ENCODE measurements at places on chromosomes 6 and 20.

- no peak for DNase-seq
These were observed 98.5 kb downstream of the HDGFL1 start for GRCh38 chr6:22667855-22668254.

- no peak for DNase-seq
These were observed 5.3 kb upstream of the EPPIN start for GRCh38 chr20:45552456-45552855.

- no peak for DNase-seq
These were observed 5.7 kb upstream of the PXDC1 start for GRCh38 chr6:3757241-3757641.

DNA sequence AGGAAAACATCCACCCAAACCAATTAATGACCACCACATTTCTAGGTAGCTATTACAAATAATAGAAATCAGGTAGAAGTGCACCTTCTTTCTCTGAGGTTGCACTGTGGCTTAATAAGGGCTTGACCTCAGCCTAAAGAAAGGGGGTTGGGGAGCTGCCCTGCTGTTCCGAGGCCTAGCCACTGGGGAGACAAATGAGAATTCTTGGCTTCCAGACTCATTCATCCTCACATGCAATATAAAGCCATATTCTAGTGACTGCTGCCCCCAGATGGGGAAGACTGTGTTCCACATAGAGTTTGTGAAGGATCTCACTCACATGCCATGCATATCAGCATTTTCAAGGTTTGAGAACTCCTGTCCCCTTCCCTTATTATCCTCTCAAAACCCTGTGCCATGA, 22.9 kb downstream of the SAYSD1 start:
- DNase-seq = no peak

DNA sequence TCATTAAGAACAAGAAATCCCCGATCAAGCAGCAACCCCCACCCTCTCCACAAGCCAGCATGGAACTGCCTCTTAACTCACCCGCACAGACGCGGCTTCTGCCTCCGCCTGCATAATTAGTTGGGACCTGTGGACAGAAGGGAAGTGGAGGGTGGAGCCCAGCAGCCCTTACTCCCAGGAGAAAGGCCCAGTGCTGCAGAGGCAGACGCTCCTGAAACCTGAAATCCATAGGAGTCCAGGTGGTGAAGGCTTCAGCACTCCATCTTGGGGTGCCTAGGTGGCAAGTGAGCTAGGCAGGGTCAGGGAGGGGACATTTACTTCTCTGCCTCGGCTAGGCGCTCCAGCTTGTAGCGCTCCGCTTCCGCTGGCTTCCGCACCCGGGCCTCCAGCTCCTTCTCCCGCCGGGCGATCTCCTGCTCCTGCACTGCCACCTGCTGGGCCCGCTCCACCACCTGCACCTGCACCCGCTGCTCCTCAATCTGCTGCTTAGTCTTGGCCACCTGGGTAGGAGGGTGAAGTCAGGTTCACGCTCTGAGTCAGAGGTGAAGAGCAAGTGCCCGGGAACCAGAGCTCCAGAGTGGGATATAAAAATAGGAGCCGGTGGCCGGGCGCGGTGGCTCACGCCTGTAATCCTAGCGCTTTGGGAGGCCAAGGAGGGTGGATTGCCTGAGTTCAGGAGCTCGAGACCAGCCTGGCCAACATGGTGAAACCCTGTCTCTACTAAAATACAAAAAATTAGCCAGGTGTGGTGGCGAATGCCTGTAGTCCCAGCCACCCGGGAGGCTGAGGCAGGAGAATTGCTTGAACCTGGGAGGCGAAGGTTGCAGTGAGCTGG, 10.7 kb downstream of the TUBB start:
- DNase-seq = peak; percentile 87

DNA sequence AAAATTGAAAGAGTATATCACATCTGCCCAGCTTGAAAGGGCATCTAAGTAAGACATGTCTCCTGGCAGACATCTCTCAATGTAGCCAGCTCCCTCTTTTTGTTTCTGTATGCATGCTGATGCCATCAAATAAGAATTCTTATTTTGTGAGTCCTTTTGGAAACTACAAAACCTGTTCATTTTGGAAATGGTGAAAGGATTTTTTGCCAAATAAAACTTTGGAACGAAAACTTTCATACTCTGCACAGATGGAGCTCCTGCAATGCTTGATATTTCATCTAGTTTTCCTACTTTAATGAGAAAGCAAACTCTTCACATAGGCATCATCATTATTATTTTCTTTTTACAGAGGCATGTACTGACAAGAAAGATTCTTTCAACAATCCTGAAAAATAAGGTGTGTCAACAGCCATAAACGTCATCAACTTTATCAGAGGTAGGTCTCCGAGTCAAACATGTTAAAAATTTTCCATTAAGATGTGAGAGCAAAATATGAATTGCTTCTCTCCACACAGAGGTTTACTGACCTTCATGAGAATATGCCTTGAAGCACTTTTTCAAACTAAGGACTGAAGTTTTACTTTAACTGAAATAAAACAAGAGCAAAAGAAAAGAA, 26.2 kb upstream of the CMTR1 start:
- no peak for DNase-seq

DNA sequence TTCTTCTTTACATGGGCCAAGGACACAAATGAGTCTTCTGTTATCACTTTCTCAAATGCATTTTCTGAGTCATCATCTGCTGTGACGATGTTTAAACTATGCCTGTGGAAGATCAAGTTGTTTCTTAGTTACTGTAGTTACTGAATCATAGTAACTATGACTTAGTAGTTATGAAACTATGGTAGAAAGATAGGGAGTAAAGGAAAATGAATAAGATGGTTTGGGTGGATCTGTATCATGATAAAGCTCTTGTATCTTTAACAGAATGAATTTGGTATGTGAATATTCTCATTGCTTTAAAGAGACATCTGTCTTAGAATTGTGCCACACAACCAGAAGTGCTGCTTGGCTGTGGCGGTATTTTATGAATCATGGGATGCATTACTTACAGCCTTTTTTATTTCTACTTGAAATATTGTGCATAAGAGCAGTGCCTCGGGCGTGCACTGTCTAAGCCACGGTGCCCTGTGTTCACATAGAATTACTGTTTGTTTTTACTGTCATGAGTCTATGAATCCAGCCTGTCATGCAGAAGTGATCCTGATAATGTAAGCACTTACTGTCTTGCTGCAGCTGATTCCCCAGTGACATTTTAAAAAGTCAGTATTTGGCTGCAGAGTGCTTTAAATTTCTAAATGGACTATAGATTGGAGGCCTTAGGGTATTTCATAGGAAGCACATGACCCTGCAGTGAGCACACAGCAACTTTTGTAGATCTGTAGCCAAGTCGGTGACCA, 215.2 kb downstream of the TMEM242 start:
- DNase-seq = no peak

DNA sequence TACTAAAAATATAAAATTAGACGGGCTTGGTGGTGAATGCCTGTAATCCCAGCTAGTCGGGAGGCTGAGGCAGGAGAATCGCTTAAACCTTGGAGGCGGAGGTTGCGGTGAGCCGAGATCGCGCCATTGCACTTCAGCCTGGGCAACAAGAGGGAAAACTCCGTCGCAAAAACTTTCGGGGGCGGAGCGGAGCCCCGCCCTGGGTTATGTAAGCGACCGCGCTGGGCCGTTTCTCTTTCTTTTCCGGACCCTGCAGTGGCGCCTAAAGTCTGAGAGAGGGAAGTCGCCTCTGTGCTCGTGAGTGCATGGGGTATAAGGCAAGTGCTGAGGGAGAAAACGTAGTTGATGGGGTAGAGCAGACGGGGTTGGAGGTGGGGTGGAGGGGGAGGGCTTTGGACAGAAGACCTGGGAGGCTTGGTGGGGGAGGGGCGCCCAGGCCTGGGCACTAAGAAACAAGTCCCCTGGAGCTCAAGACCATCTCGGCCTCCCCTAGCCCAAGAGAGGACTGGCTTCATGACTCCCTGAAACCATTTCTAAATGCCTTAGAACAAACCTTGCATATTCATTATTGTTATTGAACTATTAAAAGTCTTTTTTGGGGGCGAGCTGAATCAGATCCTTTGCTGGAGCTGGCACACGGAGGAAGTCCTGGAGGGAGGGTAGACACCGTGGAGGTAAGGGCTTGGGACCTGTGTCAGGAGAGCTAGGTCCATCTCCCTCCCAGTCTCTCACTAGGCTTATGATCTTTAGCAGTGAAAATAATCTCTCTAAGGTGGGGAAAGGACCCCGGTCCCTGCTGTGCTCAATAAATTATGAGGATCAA, 2.7 kb upstream of the MICA start:
- DNase-seq = peak; percentile 73

GRCh38 chr6:33313105-33313708, 671 bp downstream of the TAPBP start:
- DNase-seq = peak; percentile 65

DNA sequence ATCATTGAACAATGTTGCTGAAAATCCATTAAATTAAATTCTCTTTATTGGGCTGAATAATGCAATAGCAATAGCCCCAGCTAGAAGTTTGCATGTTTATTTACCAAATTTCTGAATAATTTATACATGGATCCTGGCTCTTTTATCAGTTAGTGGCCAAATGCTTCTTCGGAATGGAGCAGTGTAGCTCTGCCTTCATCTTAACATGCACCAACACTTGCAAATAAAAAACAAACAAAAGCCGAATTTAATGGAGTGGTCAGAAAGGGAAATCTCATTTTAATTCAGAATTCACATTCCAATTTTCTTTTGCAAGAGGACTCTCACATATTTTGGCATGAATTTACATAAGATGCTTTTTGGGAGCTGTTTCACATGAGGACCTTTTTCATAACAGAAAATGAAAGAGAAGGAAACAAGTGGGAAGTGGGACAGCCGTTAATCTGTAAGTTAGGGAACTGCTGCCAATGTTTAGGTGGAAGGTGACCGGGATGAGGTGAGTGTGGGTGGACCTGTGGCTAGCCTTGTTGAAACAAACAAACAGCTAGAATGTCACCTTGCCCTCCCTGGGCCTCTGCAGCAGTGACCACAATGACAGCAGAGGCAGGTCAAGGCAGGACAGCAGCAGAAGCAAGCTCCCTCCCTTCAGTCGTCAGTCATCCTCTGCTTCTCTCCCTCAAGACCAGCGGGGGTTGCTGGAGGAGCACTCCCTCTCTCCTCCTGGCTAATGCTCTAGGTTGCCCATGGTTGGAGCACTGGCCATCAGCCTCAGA, 73.2 kb downstream of the INSM1 start:
- no peak for DNase-seq

GRCh38 chr20:49549801-49550551, 18.0 kb downstream of the PTGIS start:
- no peak for DNase-seq

- no peak for DNase-seq
These were observed 51.4 kb upstream of the TNFAIP3 start for GRCh38 chr6:137815692-137816091.

DNA sequence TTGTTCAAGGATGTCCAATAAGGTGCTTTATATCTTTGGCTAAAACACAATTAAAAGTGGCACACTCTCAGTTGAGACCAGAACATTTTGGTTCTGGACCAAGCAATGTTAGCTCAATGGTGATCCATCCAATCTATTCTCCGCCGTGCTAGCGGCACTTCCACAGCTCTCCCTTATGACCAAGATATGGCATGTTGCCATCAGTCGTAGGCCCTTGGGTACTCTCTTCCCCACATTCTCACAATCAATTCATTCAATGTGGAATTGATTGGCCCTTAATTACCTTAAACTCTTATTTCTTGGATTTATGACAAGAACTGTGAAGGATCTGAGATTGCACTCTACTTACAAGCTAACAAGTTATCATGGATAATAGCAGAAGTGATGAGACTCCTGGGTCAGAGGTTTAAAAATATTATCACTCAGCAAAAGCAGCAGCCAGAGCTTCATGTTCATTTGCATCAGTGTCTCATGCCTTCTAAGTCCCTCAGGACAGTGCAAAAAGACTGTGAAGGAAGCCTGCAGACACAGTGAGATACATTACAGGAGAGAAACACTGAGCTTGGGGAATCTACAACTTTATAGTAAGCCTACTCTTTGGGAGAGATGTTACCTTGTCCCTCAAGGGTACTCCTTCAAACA, 80.0 kb upstream of the ARG1 start:
- no peak for DNase-seq

DNA sequence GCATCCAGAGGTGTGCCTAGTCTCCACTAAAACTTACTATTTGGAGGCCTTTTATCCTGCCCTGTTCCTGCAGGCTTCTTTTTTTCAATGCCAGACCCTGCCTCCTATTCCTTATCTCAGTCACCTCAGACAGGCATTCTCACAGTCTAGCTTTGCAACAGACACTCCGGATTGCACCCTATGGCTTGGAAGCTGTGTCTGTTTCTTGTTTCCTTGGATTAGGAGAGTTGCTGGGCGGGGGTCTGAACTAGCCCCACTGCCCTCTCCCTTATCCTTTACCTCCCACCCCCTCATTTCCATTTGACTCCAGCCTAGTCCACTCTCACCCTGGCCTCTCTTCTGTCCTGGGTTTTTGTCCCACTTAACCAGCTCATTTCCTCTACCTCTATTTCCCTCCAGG, 228.1 kb upstream of the CITED2 start:
- no peak for DNase-seq

GRCh38 chr20:24211972-24212371, 223.4 kb upstream of the GGTLC1 start:
- DNase-seq = no peak

GRCh38 chr6:165986914-165987482, 180.7 kb downstream of the TBXT start:
- no peak for DNase-seq

- peak; percentile 65 for DNase-seq
These were observed 96.5 kb downstream of the MMS22L start for GRCh38 chr6:97186416-97186999.

DNA sequence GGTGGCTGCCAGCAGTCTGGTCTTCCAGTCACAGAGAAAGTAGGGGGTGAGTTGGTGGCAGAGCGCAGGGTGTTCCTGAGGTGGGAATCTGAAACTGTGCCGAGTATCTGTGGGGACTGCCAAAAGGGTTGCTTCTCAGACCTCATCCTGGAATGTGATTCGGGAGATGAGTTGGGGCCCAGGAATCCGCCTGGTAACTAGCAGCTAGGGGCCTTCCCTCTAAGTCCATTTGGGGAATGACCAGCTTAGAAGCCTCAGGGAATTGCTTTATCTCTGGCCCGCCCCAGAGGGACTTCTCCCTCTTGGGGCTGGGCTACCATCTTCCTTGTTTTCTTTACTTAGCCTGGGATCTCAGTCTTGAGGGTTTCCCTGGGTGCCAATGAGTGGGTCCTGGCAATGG, 49.6 kb downstream of the MOCS1 start:
- DNase-seq = no peak

GRCh38 chr6:109834595-109835437, 143.3 kb upstream of the GPR6 start:
- no peak for DNase-seq

DNA sequence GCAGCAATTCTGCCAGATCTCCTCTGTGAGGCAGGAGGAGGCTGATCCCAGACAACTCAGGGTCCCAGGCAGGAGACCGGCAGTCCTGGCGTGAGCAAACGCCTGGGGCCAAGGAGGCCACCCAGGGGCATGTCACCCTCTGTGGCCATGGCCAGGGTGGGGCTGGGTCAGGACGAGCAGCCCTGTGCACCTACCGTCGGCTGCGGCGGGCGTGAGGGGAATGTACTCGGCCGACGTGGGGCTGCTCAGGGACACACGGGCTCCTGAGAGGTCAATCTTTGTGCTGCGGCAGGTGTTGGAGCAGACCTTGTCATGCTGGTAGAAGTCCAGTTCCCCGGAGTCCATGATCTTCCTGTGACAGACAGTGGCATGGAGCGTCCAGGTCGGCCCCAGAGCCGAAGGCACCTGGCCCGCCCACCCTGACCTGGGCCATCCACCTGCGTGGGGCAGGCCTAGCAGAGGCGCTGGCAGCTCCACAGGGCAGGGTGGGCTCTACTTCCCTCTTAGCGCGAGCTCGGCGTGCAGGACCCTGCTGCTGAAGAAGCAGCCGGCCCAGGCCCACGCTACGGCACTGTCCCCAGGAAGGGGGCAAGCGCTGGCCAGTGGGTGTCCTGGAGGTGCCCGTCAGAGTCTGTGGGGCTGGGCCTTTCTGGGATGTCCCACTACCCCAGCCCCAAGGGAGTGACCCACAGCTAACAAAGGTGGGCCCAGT, 21.5 kb upstream of the HELZ2 start:
- DNase-seq = no peak

Measured in stimulated activated CD4-positive, alpha-beta T cell treated with anti-CD3 and anti-CD28 coated beads, Interleukin-4, amount 100 ng/mL, for 1 hour (primary cell).